ENCODE measurements at places on chromosomes 5 and 9.

DNA sequence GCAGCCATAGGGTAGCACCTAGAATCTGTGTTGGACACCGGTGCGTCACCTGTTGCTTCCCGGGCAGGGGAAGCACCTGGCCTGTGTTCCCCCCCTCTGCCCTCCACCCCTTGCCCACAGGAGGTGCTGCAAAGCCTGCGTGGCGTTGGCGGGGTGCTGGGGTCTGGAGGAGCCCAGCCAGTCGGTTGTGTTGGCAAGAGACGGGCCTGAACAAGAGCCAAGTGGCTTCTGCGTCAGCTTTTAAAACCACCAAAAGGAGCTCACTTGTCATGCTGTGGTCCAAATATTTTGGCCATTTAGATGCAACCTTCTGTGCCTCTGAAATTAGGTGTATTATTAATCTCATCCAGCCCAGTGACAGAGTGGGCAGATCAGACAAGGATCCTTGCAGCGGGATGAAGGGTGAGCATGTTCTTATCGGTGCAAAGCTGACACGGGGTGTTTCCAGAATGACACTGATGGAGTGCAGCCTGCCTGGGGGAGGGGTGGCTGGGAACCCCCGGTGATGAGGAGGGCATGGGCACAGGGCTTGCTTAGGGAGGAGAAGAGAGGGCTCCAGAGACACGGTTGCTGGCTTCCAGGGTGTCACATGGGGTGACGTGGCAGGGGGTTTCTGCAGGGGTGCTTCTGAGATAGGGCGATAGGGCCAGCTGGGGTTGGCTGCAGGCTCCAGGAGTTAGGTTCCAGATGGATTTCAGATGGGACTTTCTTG, 9.7 kb upstream of the RXRA start:
- DNase-seq: no peak

GRCh38 chr5:173245319-173246134, 10.5 kb upstream of the NKX2-5 start:
- DNase-seq: no peak

DNA sequence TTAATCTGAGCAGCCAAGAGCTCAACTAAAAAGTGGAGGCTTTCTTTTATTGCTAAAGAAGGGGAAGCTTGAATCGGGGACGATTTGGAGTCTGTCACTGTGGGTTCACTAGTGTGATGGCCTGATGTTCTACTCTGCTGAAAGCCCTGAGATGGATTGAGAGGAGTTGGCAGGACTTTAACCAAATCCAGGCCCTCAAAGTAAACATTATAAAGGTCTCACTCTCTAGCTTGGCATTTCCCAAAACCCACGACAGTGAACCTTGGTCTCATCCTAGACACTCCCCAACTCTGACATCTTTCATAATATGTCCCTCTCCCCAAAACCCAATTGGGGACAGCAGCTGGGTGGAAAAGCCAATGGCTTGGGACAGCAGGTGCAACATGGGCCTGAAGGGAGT, 32.7 kb downstream of the TMOD1 start:
- DNase-seq: no peak

DNA sequence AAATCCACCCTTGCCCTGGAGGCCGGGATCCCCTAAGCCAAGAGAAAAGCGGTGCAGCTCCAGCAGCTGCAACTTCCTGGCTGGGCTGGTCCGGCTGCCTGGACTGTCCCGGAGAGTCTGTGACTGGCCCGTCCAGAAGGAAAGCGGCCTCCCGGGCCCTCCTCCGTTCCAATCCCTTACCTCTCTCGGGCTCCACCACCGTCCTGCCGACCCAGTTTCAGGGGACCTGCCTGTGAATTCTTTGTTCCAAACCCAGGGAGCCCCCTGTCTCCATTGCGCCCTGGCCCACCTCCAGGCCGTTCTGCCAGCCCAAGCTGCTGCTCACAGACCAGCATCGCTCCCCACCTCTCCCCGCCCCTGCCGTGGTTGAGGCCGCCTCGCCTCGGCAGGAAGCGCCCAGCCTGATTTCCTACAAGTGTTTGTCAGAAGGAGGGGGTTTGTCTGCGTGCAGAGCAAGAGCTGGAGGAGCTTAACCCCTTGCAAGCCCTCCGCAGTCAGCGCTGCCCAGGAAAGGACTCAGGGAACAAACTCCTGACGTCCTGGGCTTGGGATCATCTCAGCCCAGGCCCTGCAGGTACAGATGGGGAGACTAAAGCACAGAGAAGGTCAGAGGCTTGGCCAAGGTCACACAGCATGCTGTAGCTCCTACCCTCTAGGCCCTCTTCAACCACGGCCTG, at the start of gene AKNA:
TSS of gene AKNA (minus strand) at position 303 of the 677 bp plus-strand sequence. CDS start 6,649 bp downstream, outside the sequence.
- peak; percentile 63 for DNase-seq

GRCh38 chr5:38379350-38379937, 121.1 kb downstream of the EGFLAM start:
- DNase-seq: no peak

GRCh38 chr5:131672776-131673175, 37.7 kb upstream of the RAPGEF6 start:
- DNase-seq: no peak

Measured in activated CD4-positive, alpha-beta T cell treated with anti-CD3 and anti-CD28 coated beads, Interleukin-2, amount 50 U/mL, for 24 hours (primary cell).